ENCODE measurements at places on chromosomes 3 and 15.

- no peak for DNase-seq
These were observed 2.5 kb downstream of the CTDSPL start for GRCh38 chr3:37863949-37864822.

GRCh38 chr15:65930134-65930533, 60.8 kb downstream of the RAB11A start:
- DNase-seq: no peak

DNA sequence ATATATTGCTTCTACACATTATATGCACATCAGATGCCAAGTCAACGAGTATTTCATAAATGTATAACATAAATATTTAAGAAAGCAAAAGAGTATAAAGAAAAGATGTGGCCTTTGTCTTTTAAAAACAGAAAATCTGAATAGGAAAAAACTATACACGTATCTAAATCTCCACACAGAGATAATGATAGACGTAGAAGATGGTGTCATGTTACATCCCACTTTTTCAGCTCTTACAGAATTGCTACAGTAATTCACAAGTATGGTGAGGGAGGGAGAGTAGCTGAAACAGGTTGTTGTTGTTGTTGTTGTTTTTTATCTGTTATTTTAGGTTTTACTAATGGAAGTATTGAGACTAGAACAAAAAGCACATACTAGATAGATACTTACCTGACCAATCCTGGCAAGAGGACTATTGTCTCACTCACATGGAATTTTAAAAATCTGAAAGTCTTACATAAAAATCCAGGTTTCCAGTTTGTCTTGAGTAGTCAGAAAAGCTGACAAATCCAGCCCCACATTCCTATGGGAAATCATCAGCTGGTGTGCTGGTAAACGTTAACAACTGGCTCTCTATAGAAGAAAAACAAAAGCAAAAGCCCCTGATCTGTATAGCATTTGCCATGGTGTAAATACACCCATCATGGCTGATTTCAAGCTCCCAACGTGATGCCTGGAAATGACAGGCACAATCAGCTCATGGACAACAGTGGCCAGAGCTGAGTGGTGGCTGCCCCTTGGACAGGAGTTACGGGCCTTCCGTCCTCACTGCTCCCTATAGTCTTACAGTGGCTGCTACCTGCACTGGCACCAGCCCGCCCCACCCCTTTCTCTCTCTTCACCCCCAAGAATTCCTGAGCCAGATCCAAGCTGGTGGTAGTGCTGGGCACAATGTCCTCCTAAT, 47.4 kb upstream of the VGLL4 start:
- DNase-seq: no peak

DNA sequence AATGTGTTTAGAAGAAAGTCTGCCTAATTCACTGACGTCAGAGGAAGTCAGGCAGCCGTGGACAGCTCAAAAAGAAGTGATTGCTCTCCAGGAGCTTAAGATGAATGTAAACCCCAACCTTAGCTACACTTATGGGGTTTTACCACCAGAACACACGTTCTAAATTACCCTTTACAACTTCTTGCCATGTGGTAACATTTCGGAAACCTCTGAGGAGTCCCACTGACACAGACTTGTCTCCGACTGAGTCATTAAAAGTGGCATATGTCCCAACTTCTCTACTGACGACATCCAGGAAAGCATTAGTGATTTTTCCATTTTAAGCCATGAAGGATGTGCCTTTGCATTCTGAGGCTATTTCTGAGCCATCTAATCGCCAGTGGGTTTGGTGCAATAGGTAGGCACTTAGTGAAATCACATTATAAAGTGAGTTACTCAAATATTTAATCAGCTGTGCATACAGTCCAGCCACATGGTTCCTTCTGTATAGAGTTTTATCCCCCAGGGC, 32.4 kb downstream of the C2CD4A start:
- DNase-seq: no peak

GRCh38 chr3:75978686-75979085, 193.3 kb upstream of the ZNF717 start:
- no peak for DNase-seq
